ENCODE measurements at places on chromosomes 1 and 21.

- DNase-seq: no peak
These were observed 47.7 kb downstream of the CXADR start for GRCh38 chr21:17560377-17561025.

DNA sequence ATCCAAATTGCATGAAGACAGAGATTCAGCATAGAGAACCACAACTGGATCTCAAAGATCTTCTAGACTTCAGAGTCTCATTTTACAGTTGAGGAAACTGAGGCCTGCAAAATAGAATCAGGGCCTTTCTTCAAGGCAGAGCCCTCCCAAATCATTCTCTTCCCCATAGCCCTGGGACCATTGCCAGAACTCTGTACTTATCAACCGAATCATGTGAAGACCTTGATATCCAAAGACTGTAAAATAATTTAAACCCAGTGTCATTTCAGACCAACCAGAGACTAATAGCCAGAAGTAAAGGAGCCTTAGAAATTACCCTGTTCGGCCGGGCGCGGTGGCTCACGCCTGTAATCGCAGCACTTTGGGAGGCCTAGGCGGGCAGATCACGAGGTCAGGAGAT, 90.1 kb downstream of the DTL start:
- no peak for DNase-seq

DNA sequence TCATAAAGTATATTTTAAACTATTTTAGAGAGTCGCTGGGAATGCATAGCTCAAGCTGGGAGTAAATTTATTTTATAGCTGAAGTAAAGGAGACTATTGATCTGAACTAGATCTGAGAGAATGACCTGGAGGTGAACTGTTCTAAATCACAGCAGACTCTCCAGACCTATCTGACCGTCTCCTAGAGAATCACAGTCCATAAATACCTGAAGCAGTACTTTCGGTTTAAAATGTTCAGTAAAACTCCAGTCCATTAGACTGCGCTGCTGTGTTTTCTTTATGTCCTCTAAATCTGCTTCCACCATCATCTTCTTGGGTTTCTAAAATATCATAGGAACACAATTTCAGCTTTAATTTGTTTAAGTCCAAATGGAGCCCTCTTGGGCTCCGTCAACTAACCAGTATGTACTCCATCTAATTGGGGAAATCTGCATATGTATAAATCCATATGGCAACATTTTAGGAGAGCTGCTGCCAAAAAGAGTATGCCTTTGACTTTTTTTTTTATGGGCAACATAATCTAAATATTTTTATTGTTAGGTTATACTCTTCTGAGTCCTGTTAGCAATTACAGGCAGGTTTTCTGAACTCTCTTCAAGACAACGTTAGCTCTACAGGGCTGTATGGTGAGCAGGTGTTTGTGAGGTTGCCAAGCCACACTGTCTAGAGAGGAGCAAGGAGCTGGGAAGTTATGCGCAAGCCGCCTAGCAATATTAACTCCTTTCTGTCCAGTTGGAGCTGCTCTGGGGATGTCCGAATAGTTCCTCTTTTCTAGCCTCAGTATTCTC, 111.2 kb downstream of the SPAG17 start:
- DNase-seq: no peak

DNA sequence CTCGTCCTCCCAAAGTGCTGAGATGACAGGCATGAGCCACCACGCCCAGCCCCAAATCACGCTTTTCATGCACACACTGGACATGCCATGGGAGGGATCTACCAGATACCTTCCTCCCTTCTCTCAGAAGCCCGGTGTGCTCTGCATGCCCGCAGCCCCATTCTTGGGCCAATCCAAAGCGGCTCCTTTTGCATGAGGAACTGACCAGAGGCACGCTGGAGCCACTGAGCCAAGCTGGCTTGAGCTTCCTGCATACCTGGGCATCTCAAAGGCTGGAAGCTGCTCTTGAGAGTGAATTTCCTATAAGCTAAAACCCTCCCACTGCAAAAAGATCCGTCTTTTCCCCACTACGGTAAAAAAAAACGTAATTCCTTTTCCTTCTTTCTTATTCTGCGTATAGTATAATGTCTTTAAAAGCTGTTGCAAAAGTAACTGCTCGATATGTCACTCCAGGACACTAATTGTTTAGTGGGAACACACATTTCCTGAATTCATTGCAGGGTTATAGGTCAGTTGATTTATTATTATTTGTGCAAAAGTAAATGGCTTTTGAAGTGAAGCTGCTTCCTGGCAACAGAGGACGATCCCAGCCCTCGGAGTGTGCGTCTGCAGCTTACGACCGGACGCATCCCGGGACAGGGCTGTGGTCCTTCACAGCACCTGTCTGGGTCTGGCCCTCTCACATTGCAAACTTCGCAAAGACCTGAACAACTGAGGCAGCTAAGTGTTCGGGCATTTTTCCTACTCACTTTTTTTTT, 61.8 kb upstream of the ETS2 start:
- DNase-seq: no peak

GRCh38 chr1:176768532-176768931, 305.6 kb downstream of the PAPPA2 start:
- no peak for DNase-seq

GRCh38 chr21:38438462-38438893, 59.8 kb downstream of the ERG start:
- DNase-seq: no peak

- DNase-seq: peak; percentile 67
These were observed 736 bp downstream of the KCNC4 start for GRCh38 chr1:110210604-110211495.

DNA sequence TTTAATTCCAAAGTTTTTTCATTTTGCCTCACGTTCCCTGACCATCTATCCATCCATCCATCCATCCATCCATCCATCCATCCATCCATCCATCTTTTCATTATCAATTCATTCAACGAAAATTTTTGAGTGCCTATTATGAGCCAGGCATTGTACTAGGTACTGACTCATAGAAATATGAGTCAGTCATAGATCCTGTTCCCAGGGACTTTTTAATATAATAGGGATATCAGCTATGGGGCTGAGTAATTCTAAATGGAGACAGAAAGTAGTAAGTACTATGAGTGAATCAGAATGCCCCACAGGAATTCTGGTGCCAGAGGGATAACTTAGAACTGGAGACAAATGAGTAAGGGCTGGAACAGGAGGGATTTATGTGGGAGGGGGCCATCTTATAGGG, 49.8 kb upstream of the GNG12 start:
- DNase-seq: no peak

DNA sequence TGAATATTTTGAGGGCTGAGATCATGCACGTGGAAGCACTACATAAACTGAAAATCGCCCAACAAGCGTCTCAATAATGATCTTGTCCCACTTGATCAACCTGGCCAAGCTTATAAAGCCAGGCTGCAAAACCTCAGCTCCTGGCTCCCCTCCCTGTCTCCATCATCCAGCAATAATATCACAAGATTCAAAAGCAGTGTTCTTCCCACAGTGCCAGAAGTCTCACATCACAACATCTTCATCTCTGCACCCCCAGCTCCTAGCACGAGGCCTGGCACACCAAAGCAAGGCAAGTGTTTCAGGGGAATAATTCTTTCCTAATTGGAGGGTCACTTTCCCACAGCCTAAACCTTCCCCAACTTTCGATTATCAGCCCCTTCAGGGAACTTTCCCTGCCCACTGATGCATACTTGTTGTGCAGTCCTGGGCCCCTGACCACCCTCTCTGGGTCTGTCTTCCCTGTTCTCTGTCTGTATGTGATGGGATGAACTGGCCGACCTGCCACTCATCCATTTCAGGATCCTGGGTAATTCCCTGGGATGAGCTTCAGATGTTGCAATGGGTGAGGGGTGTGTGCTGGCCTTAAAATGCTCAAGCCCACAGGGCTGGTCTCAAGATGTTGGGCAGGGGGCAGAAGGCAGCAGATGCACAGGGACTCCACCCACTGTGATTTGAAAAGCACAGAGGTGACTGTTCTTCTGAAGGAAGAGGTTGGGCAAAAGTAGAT, 129.0 kb downstream of the DMRTB1 start:
- DNase-seq: no peak

- DNase-seq: no peak
These were observed 2.7 kb upstream of the SLC30A10 start for GRCh38 chr1:219931033-219931432.

DNA sequence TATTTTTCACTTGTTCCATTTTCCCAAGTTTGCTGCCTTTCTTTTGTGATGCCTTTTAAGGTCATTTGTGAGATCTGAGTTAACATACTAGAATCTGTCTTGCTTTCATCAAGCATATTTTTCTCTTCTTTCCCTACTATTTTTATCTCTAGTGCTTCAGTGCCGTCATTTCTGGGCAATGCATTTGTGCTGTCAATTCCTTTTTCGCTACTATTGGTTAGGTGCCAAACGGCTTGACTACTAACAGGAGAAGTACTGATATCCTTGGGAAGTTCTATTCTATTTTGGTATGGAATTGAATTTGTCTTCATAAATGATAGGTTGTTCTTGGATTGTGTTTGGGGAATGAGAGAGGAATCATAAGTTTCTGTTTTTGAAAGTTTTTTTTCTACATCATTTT, 42.2 kb downstream of the LRRC53 start:
- no peak for DNase-seq

DNA sequence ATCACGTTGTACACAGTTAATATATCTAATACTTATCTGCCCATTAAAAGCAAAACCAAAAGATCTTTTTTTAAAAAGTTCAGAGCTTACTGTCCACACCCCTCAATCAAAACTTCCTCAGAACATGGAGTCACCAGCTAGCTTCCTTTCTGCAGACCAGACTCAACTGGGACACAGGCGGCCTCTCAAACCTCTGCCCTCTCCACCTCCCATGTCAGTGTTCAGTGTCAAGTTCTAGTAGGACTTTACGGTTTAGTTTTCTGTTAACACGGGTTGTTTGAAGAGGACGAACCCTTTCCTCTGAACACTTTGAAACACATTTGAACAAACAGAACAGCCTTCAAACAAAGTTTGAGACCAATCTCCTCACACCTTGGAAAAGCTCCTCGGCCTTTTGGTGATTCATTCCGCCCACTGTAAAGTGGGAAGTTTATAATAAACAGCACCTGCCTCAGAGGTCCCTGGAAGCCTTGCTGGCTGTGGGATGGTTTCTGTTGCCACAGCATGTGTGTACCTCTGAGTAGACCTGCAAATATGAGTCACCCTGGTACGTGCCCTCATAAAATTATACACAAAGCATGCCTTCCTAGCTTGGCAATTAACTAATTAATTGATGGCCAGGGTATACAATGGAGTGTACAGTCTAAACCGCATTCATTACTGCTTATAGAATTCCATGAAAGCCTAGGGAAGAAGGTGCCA, 48.4 kb upstream of the SIPA1L2 start:
- DNase-seq: no peak

GRCh38 chr1:33234131-33234530, 22.2 kb upstream of the ZNF362 start:
- no peak for DNase-seq

GRCh38 chr1:152759453-152760173, 1.8 kb downstream of the KPRP start:
- no peak for DNase-seq

DNA sequence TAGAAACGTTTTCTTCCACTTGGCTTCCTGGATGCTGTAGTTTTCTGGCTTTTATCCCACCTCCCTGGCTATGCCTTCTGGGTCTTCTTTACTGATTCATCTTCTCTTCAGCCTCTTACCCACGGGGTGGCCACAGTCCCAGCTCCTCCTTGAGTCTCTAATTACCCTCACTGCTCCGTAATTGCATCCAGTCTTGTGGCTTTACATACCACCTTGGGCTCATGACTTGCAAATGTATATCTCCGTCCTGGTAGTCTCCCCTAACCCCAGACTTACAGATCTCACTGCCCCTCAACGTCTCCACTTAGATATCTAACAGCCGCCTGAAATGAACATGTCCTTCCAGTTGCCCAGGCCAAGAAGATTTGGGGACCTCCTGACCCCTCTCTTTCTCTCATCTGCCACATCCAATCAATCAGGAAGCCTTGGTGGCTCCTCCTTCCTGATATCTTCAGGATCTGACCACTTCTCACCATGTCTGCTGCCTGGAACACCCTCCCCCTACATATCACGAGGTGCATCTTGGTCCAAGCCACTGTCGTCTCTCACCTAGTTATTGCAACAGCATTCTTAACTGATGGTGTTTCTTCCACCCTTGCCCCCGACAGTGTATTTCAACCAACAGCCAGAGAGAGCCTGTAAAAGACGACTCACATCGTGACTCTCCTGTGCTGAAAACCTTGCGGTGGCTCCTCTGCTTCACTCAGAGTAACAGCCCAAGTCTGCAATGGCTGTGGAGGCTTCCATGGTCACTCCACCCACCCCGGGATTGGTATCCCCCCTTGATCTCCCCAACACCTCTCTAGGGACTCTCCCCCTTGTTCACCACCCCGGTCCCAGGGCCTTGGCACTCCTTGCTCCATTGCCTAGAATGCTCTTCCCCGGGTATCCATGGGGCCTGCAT, 219.0 kb upstream of the POU3F1 start:
- no peak for DNase-seq

DNA sequence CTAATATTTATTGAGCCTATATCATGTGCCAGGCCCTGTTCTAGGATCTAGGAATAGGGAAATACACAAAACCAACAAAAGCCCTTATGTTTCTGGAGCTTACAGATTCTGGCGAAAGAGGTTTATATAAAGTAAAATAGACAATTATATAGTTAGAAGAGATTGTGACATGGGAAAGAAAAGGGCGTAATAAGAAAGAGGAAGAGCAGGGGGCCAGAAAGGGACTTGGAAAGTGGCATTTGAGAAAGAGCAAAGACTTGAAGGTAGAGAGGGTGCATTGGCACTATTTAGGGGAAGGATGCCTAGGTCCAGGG, 322.5 kb upstream of the FAM78B start:
- no peak for DNase-seq

DNA sequence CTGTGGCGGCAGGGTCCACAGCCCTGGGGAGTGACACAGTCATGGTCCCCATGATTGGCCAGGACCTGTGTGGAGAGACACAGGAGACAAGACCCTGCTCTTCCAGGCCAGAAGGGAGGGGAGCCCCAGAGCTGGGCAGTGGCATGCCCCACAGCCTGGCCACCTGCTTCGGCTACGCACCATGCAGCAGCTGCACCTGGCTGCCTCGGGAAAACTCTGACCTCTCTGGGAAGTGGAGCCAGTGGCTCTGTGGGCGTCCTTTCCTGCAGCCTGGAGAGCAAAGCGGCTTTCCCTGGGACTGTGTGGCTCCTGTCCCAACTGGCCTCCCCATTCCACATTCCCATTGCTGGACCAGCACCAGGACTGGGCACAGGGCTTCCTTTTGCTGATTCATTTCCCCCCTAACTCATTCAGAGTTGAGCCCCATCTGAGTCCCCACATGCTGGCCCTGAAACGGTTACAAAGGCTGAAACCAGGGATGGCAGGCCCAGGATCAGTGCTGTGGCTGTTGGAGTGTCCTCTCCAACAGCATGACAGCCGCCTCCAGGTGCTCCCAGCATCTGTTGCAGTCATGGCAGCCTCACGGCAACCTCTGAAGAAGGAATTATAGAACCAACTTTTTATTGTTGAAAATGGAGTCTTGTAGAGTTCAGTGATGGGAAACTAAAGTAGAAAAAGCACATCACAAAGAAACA, 15.0 kb downstream of the OXCT2 start:
- no peak for DNase-seq

DNA sequence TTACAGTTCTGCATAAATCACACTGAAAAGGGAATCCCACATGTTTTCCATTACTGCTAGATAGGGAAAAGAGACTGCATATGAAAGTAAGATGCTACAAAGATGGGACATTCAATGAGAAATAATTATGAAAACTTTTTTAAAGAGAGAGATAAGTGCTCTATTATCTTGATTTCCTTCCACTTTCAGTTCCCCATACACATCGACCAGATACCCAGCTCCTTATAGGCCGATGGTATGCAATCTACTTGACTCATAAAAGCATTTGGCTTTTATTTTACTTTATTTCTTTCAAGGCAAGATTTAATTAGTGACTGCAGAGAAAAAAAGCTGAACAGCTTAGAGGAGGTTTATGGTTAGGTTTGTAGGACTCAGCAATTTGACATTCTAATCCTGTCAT, 13.1 kb downstream of the BRINP2 start:
- no peak for DNase-seq
